Right lung (tissue), 10 donors: ENCODE measurements at places on chromosomes 1 and 21. TPM values are rescaled to one million over a fixed set of nuclear protein-coding genes. Genes with fewer than 3 reads are reported as not detected.

The ENAH gene
- polyA plus RNA-seq: 238 TPM

- no peak for DNase-seq
Observed at GRCh38 chr1:167695147-167695546, 26.6 kb upstream of the MPZL1 start.

DNA sequence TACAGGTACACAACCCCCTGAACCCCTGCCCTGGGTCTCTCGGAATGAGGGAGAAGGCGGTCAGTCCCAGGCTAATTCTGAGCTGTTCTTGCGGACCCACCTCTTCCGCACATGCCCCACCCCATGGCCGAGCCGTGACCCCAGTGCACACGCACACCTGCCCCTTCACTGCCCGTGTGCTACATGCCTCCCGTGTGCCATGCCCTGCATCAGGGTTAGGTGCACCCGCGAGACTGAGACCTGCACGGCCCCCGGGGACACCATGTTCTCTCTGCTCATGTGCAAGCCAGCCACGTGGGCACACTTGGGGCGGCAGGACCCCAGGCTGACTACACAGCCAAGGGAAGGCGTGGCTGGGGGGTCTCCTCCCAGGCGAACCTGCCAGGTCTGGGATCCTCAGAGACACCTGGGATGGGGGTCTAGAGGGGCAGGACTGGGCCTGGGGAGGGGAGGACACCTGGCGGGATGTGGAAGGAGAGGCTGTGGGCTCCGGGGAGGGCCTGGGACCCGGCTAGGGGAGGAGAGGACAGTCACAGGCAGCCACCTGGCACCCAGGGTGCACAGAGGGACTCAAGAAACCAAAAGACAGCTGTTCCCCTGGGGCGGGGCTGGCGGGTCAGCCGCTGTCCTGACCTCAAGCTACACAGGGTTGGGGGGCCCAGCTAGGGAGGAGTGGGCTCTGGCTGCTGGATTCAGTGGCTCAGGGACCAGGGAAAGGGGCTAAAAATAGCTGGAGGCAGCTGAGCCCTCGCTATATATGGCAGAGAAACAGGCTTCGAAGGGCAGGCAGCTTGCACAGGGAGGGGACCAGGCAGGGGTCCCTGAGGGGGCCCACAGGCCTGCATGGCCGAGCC, 133.4 kb downstream of the CASZ1 start:
- no peak for DNase-seq

The RGS13 gene
- polyA plus RNA-seq: 4.7 TPM

The HDAC1 gene
- polyA plus RNA-seq: 157 TPM
